ENCODE measurements at places on chromosomes 16 and 17.

DNA sequence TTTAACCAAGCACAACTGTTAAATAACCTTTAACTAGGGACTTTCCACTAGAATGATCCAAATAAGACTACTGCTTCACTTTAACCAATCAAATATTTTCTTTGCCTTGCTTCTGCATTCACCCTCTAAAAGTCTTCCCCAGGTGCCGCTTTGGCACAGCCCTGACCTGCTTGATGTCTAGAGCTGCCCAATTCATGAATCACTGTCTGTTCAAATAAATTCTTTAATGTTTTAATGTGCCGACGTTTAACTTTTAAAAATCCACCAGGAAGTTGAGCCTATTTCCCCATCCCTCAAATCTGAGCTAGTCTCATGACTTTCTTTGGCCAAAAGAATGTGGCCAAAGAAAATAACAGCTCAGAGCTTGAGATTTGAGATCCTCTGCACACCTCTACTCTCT lies 277.8 kb upstream of the SOX9 start:
- no peak for DNase-seq

DNA sequence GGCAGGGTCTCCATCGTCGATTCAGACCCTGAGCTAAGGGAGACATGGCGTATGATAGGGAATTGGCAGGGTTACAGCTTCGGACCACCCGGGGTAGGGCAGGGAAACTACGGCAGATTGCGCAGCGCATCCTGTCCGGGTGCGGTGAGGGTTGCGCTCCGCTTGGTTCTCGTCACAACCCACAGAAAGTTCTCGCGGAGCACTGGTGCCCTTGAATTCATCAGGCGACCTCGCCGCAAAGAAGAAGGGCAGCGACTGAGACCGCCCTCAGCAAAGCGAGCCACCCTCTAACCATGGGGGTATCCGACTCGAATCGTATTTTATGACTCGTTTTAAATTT lies 1.2 kb downstream of the HS3ST3B1 start:
- DNase-seq: peak; percentile 44

- no peak for DNase-seq
Observed at GRCh38 chr17:36943250-36944191, 5.2 kb upstream of the AATF start.

DNA sequence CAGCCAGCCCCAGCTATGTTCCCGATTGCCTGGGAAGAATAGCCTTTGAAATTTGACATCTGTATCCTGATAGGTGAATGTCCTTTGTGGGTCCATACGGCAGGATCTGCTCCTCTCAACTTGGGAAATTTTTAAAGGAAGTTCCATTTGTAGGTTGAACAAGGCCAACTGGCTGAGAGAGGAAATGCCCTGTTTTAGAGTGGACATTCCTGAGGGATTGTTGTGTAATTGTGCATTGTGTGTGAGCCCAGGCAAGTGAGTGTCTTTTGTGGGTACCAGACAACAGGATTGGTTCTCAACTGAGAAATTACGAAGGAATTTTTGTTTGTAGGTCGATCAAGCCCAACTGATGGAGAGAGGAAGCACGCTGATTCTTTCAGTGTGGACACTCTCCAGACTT lies 2.6 kb upstream of the CPHXL2 start:
- DNase-seq: no peak

DNA sequence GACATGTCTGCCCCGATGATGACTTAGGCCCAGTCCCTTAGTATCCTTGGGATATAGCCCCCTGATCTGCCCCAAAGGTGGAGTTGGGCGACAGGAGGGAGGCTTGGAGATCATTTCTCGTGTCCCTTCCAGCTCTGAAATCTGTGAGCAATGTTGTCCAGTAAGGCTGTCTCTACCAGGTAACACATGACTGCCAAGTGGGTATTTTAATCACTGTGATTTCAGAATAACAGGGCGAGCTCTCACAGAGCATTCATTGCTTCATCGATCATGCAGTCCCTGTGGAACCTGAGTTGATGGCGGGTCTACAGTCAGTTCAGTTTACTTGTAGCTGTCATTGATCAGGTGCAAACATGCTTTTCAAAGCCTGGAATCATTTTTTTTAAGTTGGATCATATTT lies 39.2 kb downstream of the KSR1 start:
- DNase-seq: no peak

- DNase-seq: no peak
Observed at GRCh38 chr16:23369416-23369815, 67.3 kb downstream of the SCNN1B start.

GRCh38 chr16:88566158-88566557 lies 4.0 kb upstream of the ZC3H18 start:
- peak; percentile 49 for DNase-seq

- no peak for DNase-seq
Observed at GRCh38 chr17:80119271-80119791, 17.9 kb downstream of the GAA start.

- DNase-seq: no peak
Observed at GRCh38 chr16:11493531-11493929, 93.2 kb downstream of the LITAF start.

DNA sequence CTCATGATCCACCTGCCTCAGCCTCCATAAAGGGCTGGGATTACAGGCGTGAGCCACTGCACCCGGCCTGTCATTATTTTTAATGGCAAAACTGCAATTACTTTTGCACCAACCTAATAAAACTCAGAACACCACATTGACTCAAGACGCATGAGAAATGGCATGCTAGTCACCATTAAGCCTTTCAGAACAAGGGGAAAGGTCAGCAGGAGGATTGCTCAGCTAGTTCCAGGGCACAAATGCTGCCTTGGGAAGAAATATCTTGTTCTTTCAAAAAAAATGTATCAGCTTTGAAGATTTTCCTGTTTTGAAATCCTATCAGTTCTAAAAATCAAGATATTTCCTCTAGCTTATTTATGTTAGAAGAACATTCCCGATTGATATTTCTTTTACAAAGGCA lies 32.4 kb upstream of the CDYL2 start:
- no peak for DNase-seq

- DNase-seq: peak; percentile 62
Observed at GRCh38 chr17:65537845-65538674, 23.4 kb downstream of the AXIN2 start.

GRCh38 chr16:89785523-89786155 lies 30.8 kb downstream of the FANCA start:
- no peak for DNase-seq

DNA sequence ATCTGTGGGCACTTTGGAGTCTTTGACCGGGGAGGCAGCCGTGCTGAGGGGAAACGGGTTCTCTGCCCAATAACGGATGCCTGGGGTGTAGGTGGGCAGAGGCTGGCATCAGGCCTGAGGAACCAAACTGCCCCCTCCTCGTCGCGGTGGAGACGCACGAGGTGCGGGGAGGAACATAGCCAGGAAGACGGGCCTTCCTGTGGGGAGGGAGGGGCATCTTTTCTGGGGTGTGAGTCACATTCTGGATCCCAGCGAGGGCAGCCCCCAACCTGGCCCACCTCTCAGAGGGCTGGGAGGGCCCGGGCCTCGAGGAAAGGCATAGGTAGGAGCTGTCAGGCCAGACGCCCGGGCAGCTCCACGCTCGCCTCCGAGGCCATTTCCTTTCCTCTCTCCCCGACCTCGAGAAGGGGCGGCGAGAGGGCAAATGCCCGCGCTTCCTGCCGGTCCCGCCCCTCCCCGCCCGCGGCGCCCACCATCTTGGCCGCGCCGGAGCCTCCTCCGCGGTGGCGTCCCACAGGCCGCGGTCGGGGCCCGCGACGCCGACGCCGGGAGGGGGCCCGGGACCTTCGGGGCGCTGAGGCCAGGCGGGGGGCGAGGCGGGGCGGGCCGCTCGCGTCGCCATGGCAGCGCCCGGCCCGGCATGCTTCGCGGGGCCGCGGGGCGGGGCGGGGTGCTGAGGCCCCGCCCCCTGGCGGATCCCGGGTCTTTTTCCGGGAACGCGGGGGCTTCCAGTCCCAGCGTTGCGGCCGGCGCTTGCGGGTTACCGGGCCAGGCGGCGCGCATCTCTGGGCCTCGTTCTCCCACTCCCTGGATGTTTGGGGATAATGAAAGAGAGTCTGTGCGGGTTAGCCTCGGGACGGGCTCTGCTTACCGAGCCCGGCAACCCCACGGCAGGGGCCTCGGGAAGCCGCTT lies 13.2 kb downstream of the RAI1 start:
- peak; percentile 60 for DNase-seq

GRCh38 chr16:5762362-5762761 lies 664.8 kb upstream of the EEF2KMT start:
- DNase-seq: no peak

GRCh38 chr17:76958974-76959373 lies 90.8 kb downstream of the MGAT5B start:
- no peak for DNase-seq

GRCh38 chr17:2421315-2422147 lies 20.7 kb upstream of the MNT start:
- no peak for DNase-seq

- no peak for DNase-seq
Observed at GRCh38 chr17:80872501-80873306, 118.9 kb upstream of the CHMP6 start.

- DNase-seq: no peak
Observed at GRCh38 chr16:30474074-30474452, 1.5 kb downstream of the ITGAL start.

GRCh38 chr17:9239793-9240658 lies 218.7 kb downstream of the NTN1 start:
- peak; percentile 64 for DNase-seq

DNA sequence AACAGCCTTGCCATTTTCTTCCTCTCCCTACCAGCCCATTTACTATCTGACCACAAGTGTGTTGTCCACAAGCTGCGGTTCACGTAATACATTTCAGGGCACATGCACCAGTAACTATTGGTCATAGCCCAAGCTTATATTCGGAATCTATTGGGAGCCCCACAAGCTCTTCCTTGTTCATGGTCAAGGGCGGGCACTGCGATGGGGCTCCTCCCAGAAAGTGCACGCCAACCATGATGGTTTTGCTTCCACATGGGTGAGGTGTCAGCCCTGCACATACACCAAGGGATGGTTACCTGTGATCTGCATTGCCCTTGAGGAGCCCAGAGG lies 12.1 kb downstream of the THRA start:
- no peak for DNase-seq

GRCh38 chr16:23952128-23952970 lies 116.6 kb downstream of the PRKCB start:
- DNase-seq: no peak

DNA sequence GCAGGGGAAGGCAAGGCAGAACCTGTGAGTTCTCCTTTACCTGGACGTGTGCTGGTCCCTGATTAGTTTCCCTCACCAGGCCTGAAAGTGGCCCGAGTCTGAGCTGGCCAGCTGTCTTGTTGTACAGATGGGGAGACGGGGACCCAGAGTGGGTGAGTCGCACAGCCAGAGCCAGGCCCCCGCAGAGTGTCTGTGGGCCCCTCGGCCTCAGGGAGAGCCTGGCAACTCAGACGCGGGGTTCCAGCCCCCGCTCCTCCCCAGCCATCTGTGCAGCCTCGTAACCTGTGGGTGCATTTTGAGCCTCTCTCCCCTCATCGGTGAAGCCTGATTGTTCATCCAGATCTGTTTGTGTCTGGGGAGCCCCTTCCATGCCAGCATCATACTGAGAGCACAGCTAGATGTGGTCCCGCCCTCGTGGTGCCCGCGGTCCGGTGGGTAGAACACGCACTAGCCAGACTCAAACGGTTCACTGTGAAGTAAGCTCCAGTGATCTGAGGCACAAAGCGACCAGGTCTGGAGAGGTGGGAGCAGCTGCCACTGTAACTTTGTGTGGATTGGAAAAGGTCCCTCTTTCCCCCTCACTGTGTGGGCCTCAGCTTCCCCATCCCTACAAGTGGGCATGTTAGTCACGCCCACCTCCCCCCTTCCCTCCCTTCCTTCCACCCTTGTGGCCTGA lies 6.0 kb upstream of the NDRG4 start:
- no peak for DNase-seq

DNA sequence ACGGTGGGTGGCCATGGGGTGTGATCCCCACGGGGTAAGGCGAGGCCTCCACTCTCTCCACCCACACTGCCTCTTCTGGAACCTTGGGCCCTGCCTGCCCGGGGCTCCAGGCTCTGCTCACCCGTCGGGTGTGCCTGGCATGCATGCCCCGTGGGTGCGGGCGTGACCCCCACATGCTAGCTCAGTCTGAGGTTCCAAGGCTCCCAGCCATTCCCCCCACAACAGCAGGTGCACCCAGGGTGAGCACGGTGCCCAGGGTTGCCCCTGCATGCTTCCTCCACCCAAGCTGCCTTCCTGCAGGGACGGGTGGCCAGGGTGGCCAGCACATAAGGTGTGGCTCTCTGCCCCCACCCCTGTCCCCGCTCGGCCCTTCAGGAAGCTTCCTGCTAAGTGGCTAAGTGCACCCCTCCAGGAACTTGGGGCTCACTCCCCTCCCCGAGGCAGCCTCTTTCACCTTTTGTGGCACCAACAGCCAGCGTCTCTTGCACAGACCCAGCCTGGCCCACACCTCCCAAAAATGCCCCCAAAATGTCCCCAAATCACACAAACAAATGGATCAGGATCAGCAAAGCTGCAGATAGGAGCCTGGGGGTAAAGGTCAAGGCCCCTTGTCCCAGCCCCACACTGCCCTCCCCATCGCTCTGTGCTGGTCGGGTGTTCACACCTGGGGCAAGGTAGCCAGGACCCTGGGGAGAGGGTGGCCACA lies 21.4 kb upstream of the PVALEF start:
- DNase-seq: no peak

DNA sequence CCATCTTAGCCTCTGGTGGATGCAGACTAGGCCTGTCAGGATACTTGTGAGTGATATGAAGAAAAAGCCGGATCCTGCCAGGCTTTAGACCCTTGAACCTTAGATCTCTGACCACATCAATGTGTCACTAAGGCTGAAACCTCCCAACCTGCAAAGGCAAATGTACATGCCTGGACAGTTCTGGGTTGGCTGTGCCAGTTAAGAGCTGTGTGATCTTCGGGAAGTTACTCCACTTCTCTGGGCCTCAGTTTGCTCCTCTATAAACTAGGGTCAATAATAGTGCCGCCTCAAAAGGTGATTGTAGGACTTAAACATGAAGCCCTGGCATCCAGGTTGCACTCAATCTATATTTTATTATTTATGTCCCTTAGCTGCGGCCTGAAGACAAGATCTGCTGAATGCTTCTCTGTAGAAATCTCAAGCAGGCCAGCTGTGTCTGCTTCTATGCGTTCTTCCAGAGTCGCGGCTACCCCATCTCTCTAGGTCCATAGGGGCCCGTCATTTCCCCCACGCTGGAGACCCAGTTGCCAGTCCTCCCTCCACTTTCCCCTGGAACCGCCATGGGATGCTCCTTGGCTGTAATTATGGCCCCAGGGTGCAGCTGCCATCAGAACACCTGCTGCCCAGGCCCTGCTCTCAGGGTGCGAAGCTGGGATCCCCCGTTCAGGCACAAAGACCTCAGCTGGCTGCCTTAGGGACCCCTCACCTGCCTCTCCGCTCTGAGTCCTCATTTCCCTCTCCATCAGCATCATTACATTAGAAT lies 50.2 kb downstream of the AKAP1 start:
- DNase-seq: no peak

- DNase-seq: peak; percentile 70
Observed at GRCh38 chr16:67311607-67312488, 14.7 kb downstream of the KCTD19 start.

GRCh38 chr16:57482845-57483545 lies 3.3 kb downstream of the DOK4 start:
- DNase-seq: no peak
